ENCODE measurements at places on chromosomes 6 and 20.

DNA sequence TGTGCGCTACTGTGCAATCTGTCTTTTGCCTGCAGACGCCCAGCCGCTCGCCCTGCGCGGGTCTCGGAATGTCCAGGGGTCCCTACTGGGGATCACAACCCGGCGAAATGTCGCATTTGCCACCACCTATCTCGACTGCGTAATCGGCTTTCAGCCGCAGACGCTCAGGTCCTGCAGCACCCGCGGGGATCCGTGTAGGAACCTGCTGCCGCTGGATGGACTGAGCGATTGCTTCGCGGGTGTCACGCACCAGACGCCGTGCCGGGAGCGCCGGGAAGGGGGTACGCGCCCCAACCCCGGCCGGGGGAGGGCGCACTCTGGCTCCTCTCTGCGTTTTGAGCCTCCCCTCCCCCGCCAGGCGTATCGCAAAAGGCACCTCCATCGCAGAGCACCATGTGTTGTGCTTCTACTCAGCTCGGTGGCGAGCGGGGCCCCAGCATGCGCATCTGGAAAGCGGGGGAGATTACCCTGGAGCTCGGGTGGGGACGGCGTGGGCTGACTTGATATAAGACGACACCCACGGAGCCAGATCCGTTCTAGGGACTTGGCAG lies 747 bp upstream of the PTPRA start:
- peak; percentile 44 for DNase-seq

DNA sequence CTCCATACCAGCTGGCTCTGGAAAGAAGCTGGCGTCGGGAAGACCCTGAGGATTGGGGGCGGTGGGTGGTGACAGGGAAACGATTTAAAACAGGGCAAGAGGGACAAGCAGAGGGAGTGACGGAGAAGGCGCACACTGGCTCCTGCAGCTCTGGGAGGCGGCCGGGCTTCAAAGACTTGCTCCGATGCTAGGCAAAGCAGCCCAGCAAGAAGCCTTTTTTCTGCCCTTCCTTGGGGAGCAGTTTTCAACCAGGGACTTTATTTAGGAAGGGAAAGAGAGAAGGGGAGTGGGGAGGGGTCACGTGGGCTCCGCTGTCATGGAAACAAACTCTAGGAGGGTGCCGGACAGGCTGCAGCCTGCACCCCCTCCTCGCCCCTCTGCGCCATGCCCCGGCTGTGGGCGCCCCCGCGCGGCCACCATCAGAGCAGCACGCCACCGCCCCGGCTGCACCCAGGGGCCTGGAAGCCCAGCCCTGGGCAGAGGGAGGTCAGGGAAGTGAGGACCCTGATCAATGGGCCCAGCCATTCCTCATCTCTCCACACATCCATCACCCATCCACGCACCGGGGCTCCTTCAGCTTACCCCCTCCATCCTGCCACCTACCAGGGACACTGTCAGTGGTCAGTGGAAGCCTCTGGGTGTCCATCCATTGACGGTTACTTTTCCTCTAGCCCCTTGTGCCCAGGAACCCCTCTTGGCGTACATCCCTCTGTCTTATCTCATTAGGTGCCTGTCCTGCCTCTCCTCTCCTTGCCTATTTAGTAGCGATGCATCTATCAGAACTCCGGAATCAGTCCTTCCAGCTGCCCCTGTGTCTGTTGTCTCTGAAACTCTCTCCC lies 66.6 kb upstream of the CCDC167 start:
- peak; percentile 56 for DNase-seq

GRCh38 chr6:98047164-98047563 lies 764.1 kb upstream of the MMS22L start:
- DNase-seq, result no peak

GRCh38 chr20:53122853-53123252 lies 150.7 kb downstream of the TSHZ2 start:
- no peak for DNase-seq

DNA sequence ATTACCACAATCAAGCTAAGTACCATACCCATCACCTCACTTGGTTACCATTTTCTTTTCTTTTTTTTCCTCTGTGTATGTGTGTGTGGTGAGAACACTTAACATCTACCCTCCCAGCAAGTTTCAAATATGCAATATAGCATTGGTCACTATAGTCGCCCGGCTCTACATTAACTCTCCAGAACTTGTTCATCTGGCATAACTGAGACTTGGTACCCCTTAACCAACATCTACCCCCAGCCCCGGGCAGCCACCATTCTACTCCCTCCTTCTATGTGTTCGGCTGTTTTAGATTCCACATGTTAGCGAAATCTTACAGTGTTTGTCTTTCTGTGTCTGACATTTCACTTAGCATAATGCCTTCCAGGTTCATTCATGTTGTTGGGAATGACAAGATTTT lies 89.0 kb upstream of the TOP1 start:
- DNase-seq, result no peak

GRCh38 chr6:33769248-33769821 lies 19.6 kb downstream of the LEMD2 start:
- no peak for DNase-seq

DNA sequence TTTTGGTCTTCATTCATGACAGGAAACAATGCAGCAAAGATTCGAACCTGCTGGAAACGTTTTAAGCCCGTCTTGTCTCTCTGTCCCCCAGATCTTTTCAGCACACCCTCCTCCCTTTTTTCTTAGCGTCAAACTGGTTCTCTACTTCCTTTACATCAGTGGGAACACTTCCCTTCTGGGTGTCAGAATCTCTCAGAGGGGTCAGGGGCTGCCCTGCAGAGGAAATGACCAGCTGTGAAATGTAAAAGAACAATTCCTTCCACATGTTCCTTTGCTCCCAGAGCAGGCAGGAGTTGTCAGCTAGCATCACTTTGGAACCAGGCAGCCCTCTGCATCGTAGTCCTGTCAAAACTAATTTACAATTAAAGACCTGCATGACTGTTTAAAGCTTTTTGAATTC lies 619.0 kb downstream of the TFAP2A start:
- no peak for DNase-seq

DNA sequence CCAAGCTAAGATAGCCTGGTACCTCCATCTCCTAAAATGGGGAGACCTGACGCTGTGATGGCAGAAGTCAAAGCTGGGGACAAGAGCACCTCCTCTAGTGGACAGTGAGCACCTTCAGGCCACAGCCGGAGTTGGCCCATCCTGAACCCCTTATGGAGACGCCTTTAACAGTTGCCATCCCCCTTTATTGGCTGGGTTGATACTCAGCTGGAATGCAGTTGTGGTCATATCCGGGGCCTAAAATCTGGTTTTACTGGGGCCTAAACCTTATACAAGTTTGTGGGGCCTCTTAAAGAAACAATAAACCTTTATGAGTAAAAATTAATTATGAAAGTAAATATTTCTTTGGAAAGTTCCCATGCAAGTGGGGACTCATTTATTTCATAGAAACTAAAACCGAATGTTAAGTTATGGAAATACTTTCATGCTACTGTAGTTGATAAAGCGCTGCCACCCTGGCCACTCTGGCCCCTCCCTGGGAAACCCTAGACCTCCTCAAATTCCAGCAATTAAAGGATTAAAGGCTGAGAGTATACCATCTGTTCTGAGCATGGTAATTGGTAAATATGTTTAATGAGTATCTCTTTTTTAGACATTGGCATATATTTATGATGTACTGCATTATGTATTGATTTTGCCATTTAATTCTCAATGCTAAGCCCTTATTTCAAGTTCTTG lies 95.1 kb upstream of the SASH1 start:
- no peak for DNase-seq

DNA sequence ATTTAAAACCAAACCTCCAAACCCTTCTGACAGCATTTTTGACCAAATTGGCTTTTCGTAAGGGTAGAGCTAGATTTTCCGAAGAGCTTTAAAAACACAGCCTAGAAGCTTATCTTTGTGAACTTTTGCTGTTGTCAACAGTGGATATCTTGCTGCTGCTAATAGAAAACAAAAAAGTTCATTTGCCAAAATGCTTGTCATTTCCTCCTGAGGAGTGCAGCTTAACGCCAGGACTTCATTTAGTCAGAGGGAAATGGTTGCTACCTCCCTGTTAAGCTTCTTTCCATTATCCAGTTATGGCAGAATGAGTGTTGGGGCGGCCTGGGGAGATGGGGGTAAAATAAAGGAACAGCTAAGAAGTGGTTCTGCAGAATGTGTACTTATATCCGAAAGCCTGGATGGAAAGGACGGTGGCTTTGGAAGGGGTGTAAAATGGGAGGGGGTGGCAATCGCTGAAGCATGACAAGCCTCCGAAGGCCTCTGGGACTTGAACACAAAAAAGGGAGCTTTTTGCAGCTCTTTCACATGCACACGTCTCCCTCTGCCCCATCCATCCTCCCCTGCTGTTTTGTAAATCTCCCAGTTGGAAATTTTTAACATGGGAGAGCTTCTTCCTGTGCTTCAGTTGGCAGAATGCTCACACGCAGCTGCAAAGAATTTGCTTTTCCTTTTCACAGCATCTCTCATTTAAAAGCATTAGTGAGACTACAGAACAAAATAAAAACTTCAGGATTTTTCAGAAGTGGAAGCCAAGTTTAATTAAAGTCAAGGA lies 22.5 kb downstream of the JARID2 start:
- no peak for DNase-seq

DNA sequence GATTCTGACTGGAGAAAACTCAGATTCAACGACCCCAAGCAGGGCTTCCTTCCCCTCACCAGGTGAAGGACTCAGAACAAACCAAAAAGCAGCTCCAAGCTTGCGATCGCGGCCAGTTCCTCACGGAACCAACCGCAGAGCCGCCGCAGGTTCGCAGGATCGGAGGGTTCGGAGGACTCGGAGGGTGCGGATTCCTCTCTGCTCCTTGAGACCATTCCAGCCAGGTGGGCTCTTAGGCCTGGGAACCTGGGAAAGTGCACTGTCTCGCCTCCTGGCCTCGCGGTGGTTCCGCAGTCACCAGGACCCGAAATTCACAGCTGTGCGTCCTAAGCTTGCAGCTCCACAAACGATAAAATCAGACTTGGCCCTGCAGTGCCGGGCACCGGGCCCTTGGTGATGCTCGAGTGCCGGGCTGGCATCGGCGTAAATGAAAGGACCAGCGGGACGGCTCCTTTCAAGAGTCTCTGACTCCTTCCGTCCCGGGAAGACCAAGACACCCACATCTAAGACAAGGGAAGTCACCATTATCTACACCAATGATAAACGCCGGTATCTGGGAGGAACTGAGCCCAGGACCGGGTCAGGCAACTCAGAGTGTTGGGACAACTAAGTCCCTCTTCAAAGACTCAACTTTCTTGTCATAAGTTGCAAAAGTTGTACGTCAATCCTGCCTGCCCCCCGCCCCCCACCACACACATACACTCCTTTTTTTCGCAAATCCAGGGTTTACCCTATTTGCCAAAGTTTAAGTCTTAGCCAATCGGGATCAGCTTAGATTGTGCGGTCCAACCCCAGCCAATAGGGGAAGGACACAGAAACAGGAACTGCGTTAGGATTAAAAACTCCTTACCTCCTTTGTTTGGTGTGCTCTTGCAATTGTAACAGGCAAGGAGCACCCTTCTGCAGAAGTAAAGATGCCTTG lies 69.8 kb upstream of the PRSS16 start:
- peak; percentile 66 for DNase-seq

DNA sequence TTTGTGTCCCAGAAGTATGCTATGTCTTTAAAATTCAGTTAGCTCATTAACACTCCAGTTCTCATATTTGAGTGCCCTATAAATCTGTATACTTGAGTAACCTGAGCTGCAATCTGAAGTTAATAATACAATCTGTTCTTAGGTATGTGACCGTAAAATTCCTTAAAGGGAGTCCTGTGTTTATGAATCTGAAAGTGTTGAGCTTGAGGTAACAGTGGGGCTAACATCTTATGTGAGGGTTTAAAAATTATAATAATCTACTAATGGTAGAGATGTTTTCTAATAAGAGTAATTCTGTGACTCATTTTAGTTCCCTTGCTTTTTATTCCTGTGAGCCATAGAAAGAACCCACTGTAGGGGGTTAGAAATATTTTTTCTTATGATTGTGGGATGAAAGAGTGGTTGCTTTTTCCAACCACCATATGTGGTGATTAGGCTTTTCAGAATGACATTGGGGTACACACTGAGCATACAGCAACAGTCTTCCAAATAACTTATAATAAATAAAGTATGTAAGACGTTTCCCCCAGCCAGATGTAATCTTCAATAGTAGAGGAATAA lies 121.2 kb downstream of the BCKDHB start:
- DNase-seq, result no peak

- DNase-seq, result no peak
These were observed 84.8 kb upstream of the SOX4 start for GRCh38 chr6:21508753-21509152.

DNA sequence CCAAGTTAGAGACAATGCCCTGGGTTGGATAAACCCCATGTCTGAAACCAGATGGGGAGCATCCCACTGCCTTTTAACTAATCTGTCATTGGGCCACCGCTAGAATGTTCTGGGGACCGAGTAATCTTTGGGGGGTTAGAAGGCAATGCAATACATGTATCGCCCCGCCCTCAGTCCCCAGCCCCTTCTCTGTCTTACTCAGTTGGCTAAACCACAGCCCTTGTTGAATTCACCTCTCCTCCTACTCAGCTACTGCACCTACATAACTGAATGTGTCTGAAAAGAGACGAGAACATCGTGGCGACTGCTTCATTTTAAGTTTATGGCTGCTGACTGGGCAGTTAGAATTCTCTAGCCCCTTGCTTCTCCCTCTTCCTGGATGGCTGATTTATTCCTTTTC lies 15.1 kb upstream of the CCR6 start:
- DNase-seq, result no peak

DNA sequence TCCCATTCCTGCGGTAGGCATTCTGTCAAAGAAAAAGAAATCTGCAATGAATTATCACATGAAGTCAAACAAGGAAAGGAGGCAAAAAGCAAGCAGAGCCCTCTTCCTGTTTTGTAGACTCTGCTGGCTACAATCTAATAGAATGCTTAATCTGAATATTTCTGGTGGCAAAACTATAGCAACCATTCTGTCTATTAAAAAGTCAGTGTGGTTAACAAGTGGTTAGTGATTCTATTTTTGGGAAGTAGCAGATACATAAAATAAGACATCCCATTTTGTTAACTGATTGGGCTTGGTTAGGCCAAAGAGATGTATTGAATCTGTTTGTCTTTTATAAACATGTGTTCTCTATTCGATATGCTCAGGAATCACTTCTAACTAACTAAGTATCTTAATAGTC lies 442.3 kb downstream of the CDC5L start:
- no peak for DNase-seq

GRCh38 chr6:47209632-47210031 lies 100.1 kb downstream of the TNFRSF21 start:
- no peak for DNase-seq

DNA sequence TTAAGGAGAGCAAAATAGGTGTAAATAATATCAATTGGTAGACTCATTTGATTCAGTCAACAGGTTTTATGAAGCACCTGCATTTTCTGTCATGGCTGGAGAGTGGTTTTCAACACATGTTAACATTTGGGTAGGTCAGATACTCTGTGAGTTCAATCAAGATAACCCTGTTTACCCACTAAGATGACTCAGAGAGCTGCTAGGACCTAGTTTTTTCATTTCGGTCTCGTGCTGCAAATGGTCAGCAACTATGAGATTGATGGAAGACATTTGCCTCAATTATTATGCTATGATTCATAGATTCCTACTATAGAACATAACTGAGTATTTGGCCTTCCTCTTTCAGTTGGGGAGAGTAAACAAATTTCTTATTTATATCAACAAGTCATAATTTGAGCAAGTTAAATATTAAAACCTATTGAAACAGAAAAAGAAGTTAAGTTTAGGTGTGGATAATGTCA lies 391.4 kb upstream of the CITED2 start:
- no peak for DNase-seq

Measured in stimulated activated CD4-positive, alpha-beta T cell treated with anti-CD3 and anti-CD28 coated beads, TNF-alpha, amount 100 ng/mL, for 48 hours (primary cell).